Tibial nerve (tissue), 4 donors: ENCODE measurements at places on chromosomes 1 and 21. TPM values are rescaled to one million over a fixed set of nuclear protein-coding genes. Genes with fewer than 3 reads are reported as not detected.
A peak's percentile ranks its signal among the peaks of the same experiment; 100 is the strongest.

- DNase-seq = no peak
Measured at GRCh38 chr1:66278260-66279021, 255.5 kb upstream of the SGIP1 start.

- no peak for DNase-seq
Measured at GRCh38 chr1:182652933-182653332, 31.5 kb downstream of the RGS8 start.

DNA sequence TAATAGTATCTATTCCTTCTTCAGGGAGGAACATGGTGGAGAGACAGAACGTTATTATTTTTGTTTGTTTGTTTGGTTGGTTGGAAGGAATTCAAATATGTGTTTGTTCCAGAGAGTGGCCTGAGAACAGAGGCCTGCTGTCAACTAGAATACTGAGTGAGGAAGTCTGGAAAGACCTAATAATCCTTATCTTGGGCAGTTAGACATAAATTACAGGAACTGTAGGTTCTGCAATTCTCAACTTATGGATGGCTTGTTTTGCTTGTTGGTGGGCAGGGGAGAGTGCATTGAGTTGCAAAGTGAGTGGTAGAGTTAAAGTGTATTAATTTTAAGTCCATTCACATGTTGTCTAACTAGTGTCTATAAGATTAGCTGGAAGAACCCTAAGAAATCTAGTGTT, 197.6 kb downstream of the BACH1 start:
- DNase-seq = no peak

- no peak for DNase-seq
Measured at GRCh38 chr1:175338387-175339135, 146.0 kb upstream of the KIAA0040 start.

- peak; percentile 68 for DNase-seq
Measured at GRCh38 chr1:204885288-204885711, 14.6 kb downstream of the NFASC start.

GRCh38 chr21:43207868-43208267, 39.1 kb downstream of the CRYAA start:
- peak; percentile 2 for DNase-seq

DNA sequence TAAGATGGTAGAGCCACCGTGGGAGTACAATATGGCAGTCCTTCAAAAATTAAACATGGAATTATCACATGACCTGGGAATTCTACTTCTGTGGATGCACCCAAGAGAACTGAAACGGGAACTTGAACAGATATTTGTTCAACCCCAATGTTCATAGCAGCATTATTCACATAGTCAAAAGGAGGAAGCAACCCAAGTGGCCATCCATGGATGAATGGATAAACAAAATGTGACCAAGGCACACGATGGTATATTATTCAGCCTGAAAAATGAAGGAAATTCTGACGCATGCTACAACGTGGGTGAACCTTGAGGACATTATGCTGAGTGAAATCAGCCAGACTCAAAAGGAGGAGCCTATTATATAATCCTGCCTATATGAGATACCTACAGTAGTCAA, 22.8 kb upstream of the LAPTM5 start:
- no peak for DNase-seq

- DNase-seq = no peak
Measured at GRCh38 chr1:202107801-202108731, 14.7 kb upstream of the GPR37L1 start.

GRCh38 chr21:41460578-41461527, 34.8 kb downstream of the MX1 start:
- DNase-seq = peak; percentile 73

DNA sequence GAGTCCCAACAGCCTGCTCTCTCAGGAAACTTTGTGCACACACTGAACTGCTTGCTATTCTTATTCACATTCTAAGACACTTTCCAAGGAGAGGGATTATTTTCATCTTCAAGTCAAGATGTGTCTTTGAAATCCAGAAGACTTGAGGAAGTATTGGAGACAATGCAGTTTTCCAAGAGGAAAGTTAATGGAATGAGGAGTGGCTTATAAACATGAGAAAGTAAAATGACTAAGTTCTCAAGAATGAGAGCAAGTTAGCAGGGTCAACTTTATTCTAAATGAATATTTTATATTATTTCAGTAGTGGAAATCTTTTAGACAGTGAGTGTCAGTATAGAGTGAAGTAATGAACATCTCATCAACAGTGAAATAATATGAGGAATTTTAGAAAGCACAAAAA, 1239.3 kb downstream of the MRPL39 start:
- DNase-seq = no peak

DNA sequence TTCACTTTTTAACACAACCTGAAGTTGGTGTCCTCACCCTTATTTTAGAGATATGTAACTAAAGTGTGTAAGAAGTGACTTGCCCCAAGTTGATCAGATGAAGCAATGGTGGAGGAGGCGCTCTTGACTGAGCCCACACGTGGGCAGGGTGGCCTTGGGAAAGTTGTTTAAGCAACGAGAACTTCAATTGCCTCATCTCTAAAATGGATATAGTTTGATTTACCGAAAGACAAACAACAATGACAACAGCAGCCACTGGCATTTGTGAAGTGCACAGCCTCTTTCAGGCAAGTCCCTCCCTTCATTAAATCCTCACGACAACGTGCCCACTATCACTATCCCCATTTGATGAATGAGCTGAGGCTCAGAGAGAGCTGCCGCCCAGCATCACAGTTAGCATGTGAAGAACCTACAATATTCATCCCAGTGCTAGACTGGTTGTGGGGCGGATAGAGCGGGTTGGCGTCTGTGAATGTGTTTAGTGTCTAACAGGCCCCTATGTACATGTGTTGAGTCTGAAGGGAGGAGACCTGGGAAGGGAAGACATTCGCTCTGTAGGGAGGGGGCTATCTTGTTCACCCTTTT, 3.0 kb downstream of the IL22RA1 start:
- DNase-seq = no peak

DNA sequence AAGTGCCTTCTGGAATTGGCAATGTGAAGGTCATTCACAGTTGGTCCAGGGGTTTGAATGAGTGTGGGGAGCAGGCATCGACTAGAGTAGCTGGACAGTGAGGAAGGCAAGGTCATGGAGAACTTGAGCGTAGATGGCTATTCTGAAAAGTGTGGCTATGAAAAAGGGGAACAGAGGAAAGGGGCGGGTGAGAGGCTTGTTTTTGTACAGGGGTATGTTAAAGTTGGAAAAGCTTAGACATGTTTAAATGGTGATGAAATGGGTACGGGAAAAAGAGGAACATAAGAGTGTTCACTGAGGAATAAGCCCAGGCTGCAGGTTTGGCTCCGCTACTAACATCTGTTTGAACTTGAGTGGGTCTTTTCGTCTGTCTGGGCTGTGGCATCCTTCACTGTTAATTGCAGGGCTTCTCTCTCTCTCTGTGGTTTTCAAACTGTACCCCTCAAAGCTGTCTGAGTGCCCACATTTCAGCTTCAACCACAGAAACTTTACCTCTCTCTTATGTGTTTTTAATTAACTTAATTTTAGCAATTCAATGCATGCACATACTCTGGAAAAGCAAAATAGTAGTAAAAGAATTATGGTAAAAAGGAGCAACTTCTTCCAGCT, 70.8 kb upstream of the COA6 start:
- no peak for DNase-seq

GRCh38 chr1:29521438-29521715, 285.1 kb downstream of the PTPRU start:
- no peak for DNase-seq

DNA sequence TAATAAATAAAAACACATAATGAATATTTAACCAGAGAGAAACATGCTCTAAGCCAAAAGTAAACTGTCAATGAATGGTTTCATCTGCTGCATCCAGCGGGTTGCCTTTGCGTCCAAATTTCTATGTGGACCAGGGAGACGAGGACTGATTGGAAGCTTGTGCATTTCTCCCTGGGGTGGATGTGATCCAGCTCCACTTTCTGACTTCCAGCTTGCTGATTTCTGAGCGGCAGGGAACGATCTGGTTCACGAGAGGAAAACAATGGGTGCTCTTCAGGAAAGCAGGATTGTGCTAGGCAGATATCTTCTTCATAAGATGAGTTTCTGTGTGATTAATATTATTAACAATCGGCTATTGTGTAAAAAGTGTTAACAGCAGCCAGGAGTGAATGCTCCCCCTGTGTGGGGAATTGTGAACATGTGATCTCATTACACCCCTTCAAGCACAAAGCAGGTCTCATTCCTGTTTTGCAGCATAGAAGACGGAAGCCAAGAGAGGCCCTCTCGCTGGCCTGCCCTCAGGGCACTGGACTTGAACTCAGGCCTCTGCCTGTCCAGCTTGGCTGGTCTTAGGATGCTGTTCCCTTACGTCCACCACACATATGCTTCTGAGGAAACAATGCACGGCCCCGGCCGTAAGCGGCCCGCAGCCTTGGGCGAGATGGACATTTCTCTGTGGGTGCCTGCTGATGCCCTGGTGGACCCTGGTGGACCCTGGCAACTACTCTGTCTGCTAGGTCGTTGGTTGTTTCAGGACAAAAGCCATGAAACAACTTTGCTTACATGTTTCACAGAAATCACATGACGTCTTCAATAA, 183.4 kb upstream of the C1orf174 start:
- no peak for DNase-seq

DNA sequence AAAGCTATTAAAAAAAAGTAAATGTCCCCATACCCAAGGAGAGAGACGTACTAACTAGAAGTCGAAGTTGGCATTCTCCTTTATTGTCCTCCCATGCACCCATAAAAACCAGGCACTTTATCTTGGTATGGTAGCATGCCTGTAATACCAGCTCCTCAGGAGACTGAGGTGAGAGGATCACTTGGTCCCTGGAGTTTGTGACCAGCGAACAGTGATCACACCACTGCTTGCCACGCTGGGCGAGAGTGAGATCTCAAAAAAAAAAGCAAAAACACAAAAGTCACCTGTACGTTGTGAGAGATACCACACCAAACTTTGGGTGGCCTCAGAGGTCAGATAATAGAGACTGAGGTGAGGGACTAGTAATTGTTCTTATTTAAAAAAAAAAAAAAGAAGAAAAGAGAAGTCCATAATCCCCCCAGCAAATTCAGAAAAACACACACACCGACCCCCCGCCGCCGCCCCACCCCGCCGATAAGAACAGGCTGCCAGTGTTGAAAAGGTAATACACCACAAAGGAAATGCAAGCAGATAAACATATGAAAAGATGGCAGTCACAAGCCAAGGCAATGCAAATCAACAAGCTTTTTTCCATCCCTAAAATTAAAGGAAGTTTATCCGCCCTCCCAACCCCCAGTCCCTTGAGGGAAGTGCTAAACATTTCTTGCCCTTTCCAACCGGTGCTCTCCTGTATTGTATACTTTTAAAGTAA, 3.6 kb downstream of the L1TD1 start:
- no peak for DNase-seq

- DNase-seq = peak; percentile 72
Measured at GRCh38 chr1:108830119-108831008, 26.5 kb downstream of the AKNAD1 start.

DNA sequence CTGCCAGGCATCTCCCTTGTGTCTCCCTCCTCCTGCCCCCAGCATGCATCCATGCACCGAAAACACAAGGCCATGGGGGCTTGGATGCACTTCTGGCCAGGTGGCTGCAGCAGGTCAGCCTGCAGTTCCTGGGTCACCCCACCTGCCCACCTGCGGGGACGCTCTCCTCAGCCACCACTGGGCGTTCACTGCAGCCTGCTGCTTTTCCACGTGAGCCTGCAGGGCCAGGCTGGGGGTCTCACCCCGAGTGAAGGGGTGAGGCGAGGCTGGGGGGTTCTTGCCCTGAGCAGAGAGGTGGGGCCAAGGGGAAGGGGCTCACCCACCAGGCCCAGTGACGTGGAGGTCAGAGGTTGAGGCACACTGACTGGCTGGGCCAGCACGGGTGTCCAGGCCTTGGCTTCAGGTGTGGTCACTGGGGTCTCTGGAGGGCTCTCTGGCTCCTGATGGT, 64.6 kb downstream of the WNT9A start:
- DNase-seq = no peak

DNA sequence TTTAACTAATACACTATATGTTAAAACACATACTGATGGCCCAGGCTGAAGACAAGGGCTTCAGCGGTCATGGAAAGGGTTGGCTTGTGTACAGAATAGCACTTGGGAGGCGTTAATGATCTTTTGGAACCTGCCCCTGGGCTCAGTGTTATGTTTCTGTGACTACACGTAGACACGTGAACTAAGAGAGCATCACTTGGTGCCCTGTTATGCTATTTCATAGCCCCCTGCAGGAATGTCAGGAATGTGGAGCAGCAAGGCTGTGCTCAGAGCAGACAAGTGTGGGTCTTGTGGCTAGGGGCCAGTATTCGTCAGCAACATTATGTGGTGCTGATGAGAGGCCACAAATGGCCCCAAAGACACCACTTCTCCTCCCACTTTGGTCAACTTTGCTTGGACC, 132.4 kb downstream of the MAP3K21 start:
- no peak for DNase-seq

GRCh38 chr21:46038341-46038829, 56.8 kb downstream of the COL6A1 start:
- no peak for DNase-seq

DNA sequence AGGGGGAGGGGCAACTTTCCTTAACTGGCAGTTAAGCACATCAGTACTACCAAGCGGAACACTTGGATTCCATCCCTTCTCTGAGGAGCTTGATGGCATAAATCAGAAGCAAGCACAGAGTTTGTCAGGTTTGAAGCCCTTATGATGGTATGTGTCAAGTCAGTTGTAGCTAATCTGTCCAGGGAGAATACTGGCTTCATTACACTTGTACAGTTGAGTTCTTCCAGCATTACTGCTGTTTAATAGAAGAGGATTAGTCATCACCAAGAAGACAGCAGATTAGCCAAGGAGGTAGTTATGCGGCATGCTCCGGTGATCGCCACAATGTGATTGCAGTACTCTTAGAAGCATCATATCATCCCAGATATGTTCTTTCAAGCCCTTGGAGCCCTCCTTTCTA, 2.1 kb upstream of the TDRD5 start:
- DNase-seq = no peak

- no peak for DNase-seq
Measured at GRCh38 chr1:37752583-37753471, 12.1 kb downstream of the EPHA10 start.

- DNase-seq = peak; percentile 37
Measured at GRCh38 chr1:40153073-40153770, 8.0 kb upstream of the RLF start.

- DNase-seq = no peak
Measured at GRCh38 chr1:179303200-179303785, 9.7 kb downstream of the SOAT1 start.

- no peak for DNase-seq
Measured at GRCh38 chr1:10143961-10144485, 66.3 kb upstream of the KIF1B start.

DNA sequence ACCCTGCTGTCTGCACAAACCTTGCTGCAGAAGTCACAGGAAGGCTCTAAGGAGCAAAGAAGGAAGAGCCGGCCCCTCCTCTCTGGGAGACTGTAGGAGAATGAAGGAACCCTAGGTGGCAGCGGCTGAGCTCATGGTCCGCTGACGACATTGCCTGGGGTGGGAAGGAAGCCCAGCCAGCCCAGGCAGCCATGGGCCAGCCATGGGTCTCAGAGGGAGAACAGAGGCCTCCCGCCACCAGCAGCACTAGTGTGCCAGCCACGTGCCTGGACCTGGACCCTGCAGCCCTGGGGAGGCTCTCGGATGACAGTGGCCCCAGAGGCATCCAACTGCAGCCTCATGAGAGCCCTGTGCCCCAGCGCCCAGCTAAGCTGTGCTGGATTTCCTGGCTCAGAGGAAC, 49.2 kb upstream of the POFUT2 start:
- DNase-seq = no peak

The DOP1B gene
- total RNA-seq = 29.9 TPM

The ADAMTS5 gene
- 18.8 TPM for total RNA-seq

The ZNF683 gene
- total RNA-seq = not detected

The LDLRAD2 gene
- total RNA-seq = not detected

The TCEA3 gene
- 36.1 TPM for total RNA-seq

The XCL1 gene
- not detected for total RNA-seq

The MYBPH gene
- total RNA-seq = not detected

The C1orf94 gene
- not detected for total RNA-seq

The FAM3B gene
- not detected for total RNA-seq

The ACP6 gene
- 26.7 TPM for total RNA-seq

The FMO1 gene
- total RNA-seq = 0.90 TPM
